Right renal pelvis (tissue), 4 donors: ENCODE measurements at places on chromosomes 5 and 9.

DNA sequence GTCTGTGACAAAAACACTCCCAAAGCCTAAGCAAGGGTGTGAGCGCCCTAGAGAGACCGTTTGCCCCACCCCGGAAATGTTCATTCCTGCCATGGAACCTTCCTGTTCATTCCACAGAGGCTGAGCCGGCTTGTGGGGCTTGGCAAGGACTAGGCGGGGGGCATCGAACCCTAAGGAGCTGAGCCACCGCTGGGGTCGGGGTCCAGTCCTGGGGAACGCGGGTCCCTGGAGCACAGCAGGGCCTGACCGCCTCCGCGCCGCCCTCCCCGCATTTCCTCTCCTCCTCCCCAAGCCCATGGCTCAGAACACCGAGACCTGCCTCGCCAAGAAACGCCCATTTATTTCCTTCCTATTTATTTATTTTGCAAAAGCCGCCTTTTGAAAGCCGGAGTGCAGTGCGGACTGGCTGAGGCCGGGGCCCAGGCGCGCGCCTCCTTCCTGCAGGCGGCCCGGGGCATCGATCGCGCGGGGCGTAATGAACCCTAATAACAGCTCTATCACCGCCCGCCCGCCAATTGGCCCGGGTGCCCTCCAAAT, 228.9 kb upstream of the IRX4 start:
- no peak for DNase-seq

- no peak for DNase-seq
These were observed 71.4 kb upstream of the ATP10B start for GRCh38 chr5:160923411-160923810.

DNA sequence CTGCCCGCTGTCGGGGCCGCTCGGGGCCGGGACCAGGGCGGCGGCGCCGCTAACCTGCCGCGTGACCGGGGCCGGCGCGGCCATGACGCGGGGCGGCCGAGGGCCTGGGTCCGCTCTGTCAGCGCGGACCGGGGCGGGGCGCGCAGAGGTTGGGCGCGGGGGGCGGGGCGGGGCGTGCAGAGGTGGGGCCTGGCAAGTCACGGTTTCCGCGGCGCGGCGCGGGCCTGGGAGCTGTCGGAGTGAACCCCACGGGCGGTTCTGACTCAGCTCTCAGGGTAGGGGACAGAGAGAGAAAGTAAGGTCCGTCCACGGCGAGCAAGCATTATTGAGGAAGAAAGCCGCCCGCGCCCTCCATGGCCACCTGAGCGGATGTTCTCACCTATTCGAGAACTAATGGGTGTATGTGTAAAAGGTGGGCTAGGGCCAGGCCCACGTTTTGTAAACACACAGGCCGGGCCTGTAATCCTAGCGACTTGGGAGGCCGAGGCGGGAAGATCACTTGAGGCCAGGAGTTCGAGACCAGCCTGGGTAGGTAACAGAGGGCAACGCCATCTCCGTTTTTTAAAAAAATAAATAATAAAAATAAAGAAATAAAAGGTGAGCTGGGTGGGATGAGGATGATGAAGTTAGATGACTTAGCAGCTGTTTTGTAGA, at the start of gene PRXL2C:
TSS of gene PRXL2C (minus strand) at position 120 of the 654 bp plus-strand sequence. CDS start at position 84, 36 bp downstream.
- DNase-seq, result peak; percentile 23

- DNase-seq, result no peak
These were observed 151.9 kb downstream of the NDUFS4 start for GRCh38 chr5:53712327-53712726.

DNA sequence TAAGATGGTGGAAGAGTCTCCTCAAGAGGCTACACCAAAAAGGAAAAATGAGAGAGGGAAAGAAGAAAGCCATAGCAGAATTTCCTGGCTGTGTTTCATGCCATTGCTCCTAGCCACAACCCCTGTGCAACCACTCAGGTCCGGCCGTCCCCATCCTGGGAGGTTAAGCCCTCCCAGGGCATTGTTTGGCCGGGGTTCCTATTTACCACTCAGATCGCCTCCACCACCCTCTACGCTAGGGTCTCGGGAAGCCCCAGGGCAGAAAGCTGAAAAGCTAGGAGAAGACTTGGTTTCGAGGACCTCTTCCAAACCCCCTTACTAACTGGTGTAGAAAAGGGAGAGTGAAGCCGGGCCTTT, 715 bp downstream of the RC3H2 start:
- no peak for DNase-seq

GRCh38 chr9:103407260-103407659, 412.1 kb downstream of the CYLC2 start:
- DNase-seq, result no peak

DNA sequence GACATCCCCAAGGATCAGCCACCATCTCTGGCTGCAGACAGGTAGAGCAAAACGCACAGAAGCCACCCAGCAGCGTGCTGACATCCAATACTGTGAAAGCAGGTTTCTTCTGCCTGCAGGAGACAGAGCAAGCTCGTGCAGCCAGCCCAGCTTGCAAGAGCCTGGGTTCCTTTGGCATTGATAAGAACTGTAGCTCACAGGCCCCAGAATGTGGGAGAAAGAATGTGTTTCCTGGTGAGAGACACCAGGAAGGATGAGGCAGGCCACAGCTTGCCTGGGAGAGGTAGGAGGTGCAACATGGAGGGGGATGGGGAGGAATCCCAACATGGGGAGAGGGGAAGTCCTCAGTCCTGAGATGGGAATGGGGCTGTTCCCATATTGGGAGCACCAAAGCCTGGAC, 34.0 kb upstream of the ARAP3 start:
- no peak for DNase-seq

DNA sequence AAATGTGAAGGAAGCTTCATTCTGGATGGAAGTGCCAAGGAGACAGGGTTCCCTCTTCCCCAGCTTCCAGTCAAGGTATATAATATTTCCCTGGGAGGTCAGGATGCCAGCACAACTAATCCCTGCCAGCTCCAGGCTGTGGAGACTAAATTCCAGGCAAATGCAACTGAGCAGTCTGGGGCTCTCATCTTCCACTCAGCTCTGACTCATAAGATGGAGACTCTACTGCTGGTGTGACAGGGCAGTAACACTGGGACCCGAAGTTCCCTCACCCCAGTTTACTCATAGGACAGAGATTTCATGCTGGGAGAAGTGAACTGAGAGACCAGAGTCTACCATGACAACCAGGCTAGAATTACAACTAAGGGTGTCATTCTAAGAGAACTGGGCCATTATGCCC, 235.4 kb downstream of the FSTL4 start:
- DNase-seq, result no peak

DNA sequence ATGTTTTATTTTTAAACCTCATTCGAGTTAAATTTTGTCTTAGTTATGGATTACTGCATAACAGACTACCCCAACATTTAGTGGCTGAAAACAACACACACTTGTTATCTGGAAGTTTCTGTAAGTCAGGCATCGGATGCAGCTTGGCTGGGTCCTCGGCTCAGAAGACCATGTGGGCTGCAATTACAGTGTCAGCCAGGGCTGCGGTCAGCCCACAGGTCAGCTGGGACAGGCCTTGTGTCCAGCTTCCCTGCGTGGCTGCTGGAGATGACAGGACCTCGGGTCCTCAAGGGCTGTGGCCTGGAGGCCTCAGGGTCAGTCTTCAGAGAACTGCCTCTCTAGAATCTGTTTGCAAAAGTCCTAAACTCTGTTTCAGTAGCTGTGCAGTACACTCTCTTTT, 219.0 kb upstream of the IRX1 start:
- DNase-seq, result no peak

GRCh38 chr5:106634375-106634774, 1036.4 kb downstream of the EFNA5 start:
- DNase-seq, result no peak

DNA sequence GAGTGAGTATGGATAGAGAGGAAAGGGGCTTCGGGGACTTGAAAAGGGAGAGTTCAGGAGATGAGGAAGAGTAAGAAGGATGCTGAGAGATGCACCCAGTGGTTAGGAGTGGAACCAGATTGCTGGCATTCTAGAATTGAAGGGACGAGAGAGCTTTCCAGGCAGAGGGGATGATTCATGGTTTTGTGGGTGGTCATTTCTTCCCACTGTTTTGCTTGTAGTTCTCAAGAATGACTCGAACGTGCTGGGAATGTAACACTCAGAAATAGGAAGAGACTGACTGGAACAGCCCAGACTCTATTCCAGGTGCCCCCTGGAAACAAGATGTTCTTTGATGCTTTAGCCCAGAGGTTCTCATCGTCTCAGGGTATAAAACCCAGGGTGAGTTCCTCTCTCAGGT, 294.2 kb downstream of the ICE1 start:
- DNase-seq, result no peak

DNA sequence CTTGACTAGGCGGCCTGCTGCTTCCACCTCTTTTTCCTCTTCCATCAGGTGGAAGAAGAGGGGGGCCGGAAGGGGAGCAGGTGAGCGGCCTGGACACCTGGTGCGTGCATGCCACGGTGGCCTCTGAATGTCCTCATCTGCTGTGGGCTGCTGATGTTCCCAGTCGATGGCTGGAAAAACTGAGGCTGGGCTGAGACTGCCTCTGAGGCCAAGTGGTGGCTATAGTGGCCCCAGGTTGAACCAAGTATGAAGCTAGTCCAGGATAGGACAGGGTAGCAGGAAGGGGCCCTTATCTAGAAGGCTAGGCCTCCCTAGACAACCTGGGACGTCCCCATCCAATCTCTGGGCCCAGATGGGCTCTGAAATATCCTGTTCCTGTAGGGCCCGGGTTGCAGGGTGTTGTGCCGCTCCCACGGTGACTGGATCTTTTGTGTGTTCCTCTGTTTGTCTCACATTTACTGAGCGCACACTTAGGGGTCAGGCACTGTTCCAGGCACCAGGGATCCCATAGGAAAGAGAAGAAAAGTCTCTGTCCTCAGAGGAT, 753 bp upstream of the NR5A1 start:
- DNase-seq, result no peak

- no peak for DNase-seq
These were observed 107.9 kb downstream of the INVS start for GRCh38 chr9:100206899-100207298.

GRCh38 chr5:32543291-32543690, 42.1 kb upstream of the SUB1 start:
- DNase-seq, result no peak

- DNase-seq, result no peak
These were observed 22.4 kb downstream of the MOCS2 start for GRCh38 chr5:53087171-53087570.

DNA sequence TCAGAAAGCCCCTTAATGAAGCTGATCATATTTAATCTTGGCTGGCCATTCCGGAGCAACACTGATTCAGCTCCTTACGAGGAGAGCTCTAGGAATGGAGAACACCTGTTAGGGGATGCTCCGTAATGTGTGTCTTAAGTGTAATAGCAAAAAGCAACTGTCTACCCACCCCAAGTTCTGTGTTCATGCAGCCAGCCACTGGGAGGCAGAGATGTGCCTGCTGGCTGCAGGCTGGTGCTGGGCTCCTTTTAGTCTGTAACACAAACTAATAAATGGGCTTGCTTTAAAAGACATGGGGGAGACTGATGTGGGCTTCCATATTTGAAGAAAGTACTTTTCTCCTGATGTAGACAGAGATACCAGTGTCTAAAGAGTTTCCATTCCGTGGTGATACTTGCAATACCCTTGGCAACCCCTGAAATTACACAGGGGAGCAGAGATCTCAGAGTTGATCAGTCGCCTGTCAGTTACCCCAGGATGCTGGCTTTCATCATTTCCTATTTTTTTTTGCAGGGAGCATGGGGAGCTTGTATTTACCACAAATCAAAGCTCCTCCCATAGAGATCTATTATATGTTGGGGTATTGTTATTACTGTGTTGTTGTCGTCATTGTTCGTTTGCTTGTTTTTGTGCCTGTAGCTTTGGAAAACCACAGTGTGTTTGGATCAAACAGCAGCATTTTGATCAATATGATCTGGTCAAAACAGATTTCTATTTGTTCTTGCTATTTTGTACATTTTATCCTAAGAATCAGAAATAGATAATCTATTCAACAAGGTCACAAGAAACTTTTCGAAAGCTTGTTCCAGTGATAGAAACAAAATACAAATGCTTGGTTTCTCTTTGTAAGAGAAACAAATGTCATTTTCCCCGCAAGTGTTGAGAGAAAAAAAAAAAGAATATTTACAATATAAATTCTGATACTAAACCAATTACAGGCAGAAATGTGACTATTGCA, 65.8 kb downstream of the MTX3 start:
- no peak for DNase-seq

- DNase-seq, result no peak
These were observed 1.3 kb downstream of the ANXA1 start for GRCh38 chr9:73152953-73153352.

- DNase-seq, result no peak
These were observed 236.7 kb upstream of the PCSK5 start for GRCh38 chr9:75653750-75654149.

GRCh38 chr9:88501086-88501485, 33.9 kb upstream of the NXNL2 start:
- no peak for DNase-seq

- DNase-seq, result no peak
These were observed 23.9 kb downstream of the RIC1 start for GRCh38 chr9:5652821-5653220.

DNA sequence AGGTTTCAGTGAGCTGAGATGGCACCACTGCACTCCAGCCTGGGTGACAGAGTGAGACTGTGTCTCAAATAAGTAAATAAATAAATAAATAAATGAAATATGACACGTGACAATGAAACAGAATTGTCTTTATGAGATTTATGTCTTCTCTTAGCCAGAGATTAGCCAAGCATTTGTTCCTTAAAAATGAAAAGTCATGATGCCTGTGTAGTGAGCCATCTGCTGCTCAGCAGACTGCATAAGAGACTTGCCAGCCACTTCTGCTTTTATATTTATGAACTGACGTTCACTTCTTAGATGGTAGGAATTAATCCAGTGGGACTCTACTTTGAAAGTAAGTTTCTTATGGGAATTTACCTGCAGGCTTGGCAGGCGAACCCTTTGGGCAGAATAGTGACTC, 227.4 kb downstream of the NR3C1 start:
- DNase-seq, result no peak

- DNase-seq, result no peak
These were observed 20.2 kb downstream of the IL7R start for GRCh38 chr5:35876922-35877321.

- DNase-seq, result no peak
These were observed 135.9 kb upstream of the OTULINL start for GRCh38 chr5:14445576-14446290.

DNA sequence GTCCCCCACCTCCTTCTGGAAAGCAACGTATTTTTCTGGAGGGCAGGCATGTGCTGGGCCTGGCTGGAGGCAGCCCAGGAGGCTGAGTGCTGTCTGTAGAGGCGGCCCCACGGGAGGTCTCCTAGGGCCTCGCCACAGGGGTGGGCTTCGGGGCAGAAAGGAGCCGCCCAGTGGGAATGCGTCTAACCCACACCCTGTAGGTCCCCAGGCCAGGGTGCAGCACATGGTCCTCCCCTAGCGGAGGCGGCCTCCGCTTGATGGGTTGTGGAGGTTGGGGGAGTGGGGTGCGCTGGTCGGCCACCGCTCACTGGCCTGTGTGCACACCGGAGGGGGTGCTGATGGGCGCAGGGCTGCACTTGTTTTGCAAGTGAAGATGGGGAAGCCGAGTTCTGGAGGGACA, 48.3 kb upstream of the UBAC1 start:
- DNase-seq, result no peak

- no peak for DNase-seq
These were observed 112.4 kb upstream of the PRLR start for GRCh38 chr5:35342664-35343063.

- no peak for DNase-seq
These were observed 11.8 kb upstream of the SCGB3A1 start for GRCh38 chr5:180603076-180603594.
